ENCODE measurements at places on chromosomes 7 and 10.

GRCh38 chr7:95675016-95675415, 78.7 kb upstream of the PDK4 start:
- DNase-seq = no peak

DNA sequence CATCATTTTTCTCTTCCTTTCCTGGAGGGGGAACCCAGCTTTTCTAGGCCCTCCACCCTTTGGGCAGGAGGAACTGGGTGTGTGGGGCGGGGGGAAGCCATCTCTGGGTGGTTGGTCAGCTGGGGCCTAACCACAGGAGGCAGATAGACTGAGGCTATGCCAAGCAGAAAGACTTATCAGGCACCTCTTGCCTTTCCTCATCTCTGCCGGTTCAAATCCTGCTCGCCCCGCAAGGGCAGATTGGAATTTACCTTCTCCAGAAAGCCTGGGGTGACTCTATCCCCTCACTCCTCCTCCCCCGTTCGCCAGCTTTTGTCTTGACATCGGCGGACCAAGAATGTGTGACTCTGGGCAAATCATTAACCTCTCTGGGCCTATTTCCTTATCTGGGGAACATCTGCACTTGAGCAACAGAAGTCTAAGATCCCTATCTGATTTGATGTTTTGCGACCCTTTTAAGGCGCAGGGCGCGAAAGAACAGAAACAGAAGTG, 584 bp upstream of the GARS1 start:
- DNase-seq = peak; percentile 8

- DNase-seq = no peak
These were observed 28.2 kb upstream of the ANK3 start for GRCh38 chr10:60417901-60418300.

DNA sequence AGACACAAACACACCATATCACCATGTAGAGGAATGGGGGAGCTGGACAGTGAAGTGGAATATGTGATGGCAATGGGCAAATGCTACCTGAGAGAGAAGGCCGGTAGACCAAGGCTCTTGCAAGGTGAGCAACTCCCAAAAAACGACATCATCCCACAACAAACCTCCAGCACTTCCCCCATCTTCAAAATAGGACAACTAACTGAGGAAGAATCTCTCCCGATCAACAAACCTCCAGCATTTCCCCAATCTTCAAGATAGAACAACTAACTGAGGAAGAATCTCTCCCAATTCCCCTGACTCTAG, 387.2 kb downstream of the PARD3 start:
- DNase-seq = no peak

DNA sequence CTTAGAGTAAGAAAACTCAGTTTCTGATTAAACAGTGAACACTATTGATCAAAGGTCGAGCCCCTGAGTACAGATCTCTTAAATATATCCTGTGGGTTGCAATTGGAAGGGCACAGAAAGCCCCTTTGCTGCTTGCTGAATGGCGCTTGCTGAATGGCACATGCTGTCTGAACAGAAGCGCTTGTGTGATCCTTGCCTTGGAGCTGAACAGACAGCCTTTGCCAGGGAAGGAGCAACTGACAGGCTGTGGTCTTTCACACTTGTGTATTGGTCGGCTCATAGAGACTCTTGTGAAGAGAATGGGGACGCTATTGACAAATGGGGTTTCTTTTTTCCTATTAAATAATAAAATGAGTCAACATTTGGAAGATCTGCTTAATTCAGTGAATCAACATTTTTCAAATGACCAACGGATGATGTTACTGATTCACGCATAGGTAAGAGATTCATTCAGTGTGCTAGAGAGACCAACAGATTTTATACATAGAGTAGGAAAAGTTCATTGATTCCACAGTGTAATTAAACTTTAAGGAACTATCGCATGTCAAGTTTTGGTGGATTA, 99.4 kb upstream of the TNS3 start:
- DNase-seq = no peak

- DNase-seq = no peak
These were observed 42.3 kb downstream of the PRKCQ start for GRCh38 chr10:6537770-6538169.

GRCh38 chr7:2956526-2957368, 86.9 kb downstream of the CARD11 start:
- DNase-seq = no peak

DNA sequence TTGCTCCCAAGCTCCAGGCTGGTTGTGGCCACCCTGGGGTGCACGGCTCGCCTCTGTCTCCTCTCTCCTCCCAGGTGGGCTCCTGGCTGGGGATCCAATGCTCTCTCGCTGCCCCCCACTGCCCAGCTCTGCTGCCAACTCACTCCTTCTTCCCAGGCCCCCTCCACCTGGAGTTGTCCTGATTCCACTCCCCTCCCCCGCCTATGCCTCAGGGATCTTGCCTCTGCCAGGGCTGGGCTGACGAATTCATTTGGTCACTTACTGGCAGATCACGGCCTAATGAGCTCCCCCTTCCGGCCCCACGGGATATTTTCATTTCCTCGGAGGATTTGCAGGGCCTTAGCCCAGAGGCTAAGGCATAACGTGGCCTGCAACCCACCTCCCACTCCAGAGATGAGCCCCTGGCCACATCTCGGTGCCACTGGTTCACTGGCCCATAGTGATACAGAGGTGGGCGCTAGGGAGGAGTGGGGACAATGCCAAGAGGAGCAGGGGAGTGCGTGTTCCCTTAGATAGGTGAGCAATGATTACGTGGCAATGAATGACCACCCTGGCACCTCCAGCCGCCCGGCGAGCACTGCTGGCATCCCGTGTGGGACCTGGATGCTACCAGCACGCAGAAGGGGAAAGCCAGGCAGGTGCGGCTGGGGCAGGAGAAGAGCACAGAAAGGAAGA, 344.6 kb upstream of the SHH start:
- DNase-seq = no peak

- DNase-seq = no peak
These were observed 35.1 kb downstream of the SORBS1 start for GRCh38 chr10:95526044-95526443.

DNA sequence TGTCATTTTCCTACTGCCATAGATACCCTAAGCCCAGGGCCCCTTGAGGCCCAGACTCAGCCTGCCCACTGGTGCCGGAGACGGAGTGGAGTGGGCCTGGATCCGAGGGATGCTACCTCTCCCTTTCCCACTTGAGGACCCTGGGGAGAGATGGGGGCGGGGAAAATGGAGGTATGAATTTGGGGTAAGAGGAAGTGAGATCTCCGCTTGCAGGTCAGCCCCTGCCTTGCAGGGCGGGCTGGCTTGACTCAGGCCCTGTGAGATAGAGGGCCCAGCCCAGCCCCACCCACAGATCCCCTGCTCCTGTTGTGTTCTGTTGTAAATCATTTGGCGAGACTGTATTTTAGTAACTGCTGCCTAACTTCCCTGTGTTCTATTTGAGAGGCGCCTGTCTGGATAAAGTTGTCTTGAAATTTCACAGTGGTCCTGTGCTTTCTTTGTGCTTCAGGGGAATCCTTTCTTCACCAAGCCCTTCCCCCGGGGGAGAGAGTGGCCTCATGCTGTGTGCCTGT, 13.2 kb downstream of the YKT6 start:
- no peak for DNase-seq

DNA sequence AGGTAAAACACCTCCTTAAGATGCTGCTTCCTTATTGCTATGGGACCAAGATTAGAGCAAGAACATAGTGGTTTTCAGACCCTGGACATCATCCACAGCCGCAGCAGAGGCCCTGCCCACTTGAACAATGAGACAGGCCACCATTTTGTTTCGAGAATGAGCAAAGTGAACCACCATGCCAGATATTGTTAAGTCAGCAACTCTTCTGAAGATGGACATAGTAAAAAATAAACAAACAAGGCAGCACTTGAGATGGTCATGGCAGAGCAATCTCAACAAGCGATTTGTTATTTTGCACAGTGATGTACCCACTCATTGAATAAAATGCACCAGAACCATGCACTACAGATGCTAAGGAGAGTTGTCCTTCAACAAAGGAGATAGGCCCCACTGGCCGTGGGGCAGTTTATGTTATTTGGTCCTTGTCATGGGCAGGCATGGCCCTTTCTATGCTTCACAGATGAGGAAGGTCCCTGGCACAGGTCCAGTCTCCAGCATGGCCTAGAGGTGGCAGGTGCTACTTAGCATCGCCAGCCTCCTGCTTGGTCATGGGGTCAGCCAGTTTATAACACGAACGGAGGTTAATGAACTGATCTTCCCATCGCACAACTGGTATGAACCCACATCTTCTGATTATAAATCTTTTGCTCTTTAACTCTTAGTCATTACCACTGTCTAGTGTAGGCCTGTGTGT, 44.1 kb downstream of the IKZF1 start:
- no peak for DNase-seq

- DNase-seq = no peak
These were observed 280.9 kb downstream of the NEBL start for GRCh38 chr10:20616056-20616671.

DNA sequence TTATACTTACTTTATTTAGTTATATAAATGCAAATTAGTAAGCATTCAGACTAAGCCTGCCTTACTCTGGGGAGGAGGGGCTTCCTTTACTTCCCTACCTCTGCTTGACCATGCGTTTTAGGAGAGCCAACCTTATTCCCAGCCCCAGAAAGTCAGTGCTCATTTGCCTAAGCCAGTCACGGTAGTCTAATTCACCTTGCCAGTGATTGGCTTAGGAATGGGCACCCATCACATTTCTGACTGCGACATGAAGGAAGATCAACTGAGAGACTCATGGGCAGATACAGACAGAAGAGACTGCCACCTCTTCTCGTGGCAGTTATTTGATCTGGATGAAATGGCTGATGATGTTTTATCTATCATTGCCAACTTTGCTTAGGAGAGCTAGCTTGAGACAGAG, 29.5 kb downstream of the RPA3 start:
- DNase-seq = peak; percentile 84

- DNase-seq = no peak
These were observed 97.0 kb downstream of the TPK1 start for GRCh38 chr7:144738708-144739314.

DNA sequence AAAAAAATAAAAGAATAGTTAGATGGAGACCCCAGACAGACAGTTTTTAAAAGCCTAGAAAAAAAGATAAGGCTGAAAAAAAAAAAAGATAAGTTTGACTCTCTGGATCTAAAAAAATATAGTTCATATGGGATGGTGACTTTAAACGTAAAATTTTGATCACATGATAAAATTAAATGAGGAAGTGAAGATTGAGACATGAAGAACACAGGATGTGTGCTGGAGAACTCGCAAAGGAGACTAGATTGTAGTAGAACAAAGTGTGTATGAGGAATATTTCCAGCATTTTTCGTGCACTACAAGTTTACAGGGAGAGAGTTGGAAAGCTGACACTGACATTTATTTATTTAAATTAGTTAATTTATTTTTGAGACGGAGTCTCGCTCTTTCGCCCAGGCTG, 286.4 kb downstream of the PRPF18 start:
- DNase-seq = no peak

- no peak for DNase-seq
These were observed 92.7 kb upstream of the GPR26 start for GRCh38 chr10:123573236-123574108.

DNA sequence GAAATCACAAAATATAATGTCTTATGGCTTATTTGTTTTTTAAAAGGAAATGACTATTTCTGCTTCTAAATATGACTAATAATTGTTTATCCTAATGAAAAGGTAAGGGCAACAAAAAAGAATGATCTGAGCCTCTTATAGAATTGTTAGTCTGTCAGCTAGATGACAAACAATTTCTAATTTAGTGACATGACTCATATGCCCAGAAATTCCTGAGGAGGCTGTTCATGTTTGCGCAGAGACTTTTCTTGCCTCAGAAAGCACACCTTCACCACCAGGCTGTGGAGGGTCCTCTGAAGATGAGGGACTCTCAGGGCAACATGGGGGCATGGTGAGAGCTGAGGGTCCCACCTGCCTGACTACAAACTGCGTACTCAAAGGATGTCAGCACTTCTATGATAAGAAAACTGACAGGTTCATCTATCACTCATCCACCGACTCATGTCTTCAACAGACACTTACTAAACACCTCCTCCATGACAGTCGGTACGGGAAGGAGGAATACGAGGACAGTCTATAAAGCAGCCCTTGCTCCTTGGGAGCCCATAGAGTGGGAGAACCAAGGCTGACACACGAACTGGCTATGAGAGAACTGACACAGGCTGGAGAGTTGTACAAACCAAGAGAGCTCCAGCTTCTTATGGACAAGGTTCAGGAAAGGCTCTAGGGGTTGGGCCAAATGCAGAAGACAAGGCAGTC, 102.0 kb downstream of the PKD1L1 start:
- no peak for DNase-seq

DNA sequence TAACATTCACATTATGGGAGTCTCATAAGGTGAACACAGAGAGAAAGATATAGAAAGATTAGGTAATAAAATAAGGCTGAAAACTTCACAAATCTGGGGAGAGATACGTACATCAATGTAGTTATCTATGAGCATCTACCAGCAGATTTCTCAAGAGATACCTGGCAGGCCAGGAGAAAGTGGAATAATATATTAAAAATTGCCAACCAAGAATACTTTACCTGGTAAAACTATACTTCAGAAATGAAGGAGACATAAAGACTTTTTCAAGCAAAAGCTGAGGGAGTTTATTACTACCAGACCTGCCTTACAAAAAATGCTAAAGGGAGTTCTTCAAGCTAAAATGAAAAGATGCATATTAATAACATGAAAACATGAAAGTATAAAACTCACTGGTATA, 78.8 kb upstream of the COMTD1 start:
- DNase-seq = no peak

DNA sequence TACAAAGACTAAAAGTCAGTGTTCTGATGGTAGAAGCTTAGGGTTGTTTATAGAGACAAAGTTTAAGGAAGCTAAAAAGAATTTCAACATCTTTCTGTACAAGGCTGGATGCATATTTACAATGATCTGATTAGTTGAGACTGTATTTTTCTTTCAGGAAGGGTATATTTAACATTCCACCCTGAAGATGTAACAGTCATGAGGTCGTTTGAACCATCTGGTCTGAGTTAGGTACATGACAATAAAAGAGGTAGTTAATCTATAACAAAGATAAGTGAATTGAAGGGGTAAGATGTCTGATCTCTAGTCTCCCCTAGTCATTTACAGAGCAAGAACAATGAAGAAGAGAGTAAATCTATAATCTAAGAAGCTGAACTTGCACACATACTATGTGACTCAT, 821.2 kb downstream of the CNTNAP2 start:
- DNase-seq = no peak

DNA sequence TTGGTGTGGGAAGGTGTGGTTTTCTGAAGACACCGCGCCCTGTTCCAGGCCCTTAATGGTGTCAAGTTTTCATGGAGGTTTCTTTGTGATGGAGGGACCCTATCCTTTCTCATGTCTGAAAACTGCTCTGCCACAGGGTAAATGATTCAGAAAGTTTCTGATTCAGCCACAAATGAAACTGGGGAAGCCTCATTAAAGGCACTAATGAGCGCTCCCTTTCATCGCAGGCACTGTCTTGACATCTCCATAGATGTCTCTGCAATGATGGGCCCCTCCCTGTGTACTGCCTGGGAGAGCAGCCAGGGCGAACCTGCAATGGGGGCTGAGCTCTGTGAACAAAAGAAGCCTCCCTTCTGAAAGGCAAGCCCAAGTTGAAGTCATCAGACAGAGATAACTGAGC, 355.3 kb downstream of the PRPF18 start:
- no peak for DNase-seq

Measured in NCI-H2029 (cell line).